ENCODE measurements at places on chromosomes 6 and 20.

DNA sequence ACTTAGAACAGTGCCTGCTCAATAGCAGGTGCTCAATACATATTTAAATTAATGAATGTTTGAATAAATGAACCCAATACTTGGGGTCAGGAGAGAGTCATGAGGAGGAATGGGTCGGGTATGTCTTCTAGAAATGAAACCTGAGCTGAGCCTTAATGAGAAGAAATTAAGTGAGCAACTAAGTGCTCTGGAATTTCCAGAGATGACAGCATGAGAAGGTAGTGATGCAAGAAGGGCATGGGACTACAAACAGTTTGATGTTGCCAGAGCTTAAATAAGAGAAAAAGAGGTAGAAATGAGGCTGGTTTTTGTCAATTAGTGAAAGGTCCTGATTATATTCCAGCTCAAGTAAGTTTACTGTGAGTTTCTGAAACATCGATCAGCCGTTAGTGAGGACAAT lies 82.9 kb downstream of the PDE10A start:
- no peak for DNase-seq

GRCh38 chr20:13029687-13030375 lies 21.1 kb downstream of the SPTLC3 start:
- peak; percentile 3 for DNase-seq

GRCh38 chr6:56914798-56915658 lies 39.9 kb upstream of the BEND6 start:
- DNase-seq, result no peak

DNA sequence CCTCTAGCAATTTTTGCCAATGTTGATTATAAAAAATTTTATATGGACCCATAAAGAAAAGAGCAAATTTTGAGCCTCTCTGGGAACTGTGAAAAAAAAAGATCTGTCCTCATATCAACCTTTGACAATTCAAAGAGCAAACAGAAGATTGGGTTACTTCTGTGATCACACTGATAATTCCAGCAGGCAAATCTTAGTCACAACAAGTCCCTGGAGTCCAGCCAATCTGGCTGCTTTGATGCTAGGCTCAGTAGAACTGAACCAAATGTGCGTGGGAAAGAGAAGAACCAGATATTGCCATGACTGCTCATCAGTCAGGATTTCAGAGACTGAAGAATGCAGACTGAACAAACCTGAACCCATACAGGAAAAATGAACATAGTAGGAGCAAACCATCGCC lies 438.4 kb upstream of the FLRT3 start:
- no peak for DNase-seq

DNA sequence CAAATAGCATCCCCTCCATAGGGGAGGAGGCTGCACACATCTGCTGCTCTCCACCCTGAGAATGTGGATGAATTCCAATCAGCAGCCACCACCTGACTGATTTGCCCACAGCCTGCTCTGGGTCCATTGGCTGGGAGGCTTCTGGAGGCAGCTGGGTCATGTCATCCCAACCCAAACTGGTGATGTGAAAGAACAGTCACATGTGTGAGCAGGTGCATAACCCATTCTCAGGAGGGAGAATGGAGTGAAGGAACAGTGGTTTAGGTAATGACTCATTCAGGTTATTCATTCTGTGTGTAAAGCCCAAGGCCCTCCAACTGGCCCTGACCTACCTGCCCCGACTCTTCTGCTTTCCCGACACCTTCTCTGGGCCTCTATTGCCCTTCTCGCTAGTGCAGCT lies 90.9 kb upstream of the GCM1 start:
- no peak for DNase-seq

DNA sequence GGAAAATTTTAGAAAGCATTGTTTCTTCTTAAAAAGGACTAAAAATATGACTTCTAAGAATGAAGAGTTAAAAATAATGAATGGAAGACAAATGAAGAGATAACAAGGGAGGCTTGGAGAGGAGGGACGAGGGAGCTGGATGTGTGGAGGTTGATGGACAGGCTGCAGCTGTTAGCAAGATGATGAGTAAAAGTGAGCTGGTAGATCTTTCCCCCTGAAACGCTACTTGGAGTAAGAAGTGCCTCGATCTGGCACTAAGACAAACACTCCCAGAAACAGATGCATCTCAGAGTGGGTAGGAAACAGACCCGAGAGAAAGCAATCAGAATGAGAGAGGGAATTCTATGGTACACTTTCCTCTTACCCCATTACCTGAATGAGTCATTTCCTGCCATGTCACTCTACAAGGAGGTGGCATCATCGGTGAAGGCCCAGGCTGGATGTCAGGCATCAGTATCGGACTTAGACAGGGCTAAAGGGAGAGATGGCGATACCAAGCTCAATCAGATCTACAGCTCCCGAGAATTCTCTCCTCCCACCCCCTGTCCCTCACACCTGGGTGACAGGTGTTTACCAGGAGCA lies 154.1 kb upstream of the BMP2 start:
- no peak for DNase-seq

GRCh38 chr6:111767752-111768430 lies 105.4 kb downstream of the FYN start:
- DNase-seq, result no peak

- DNase-seq, result no peak
Measured at GRCh38 chr20:6654513-6655252, 112.8 kb upstream of the BMP2 start.

- no peak for DNase-seq
Measured at GRCh38 chr6:75267461-75267860, 17.1 kb downstream of the TMEM30A start.

DNA sequence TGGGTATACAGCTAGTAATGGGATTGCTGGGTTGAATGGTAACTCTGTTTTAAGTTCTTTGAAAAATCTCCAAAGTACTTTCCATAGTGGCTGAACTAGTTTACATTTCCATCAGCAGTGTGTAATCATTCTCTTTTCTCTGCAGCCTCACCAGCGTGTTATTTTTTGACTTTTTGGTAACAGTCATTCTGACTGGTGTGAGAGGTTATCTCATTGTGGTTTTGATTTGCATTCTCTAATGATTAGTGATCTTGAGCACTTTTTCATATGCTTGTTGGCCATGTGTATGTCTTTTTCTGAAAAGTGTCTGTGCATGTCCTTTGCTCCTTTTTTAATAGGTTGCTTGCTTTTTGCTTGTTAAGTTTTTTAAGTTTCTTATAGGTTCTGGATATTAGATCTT lies 194.2 kb upstream of the PHACTR1 start:
- no peak for DNase-seq

- no peak for DNase-seq
Measured at GRCh38 chr6:149134511-149134933, 183.0 kb upstream of the TAB2 start.

- no peak for DNase-seq
Measured at GRCh38 chr20:56469077-56469449, 636 bp downstream of the RTF2 start.

DNA sequence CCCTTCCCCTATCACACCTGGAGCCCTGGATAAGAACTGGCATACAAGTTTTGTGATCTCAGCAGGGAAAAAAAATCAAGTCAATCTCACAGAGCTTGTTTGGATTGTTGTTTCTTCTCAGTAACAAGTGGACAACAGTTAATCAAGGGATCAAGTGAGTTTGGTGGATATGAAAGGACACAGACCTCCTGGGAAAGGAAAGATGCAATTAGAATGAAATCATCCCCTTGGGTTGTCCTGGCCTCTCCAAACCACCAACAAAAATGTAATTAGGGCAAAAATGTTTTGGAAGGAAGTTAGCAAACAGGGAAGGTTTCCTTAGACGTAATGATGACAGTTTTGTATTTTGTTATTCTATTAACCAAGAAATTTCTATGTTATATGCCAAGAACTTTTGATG lies 99.1 kb upstream of the PRDM1 start:
- DNase-seq, result no peak

- DNase-seq, result no peak
Measured at GRCh38 chr6:5031150-5031549, 27.3 kb upstream of the RPP40 start.

DNA sequence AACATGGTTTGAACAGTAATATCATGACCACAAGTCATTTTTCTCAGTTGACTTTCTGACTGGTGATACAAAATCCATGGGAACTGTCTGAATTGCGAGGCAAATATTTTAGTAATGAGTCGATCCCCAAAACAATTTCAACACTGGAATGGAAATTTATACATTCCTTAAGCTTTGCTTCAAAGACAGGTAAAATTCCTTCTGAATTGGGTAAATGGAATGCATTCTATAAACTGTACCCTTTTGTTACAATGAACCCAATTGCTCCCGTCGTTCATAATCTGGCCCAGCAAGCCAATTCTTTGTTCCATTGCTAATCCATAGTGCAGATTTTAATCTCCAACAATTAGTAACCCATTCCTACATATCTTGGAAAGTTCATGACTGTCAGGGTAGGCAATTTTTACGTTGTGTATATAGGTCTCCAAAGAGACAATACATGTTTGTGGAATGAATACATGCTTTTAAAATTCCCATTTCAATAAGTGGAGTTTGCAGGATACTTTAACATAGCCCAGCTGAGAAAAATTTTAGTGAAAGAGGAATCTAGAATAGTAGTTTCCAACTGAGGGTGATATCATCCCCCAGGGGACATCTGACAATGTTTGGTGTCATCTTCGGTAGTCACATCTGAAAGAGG lies 32.7 kb downstream of the CYP24A1 start:
- no peak for DNase-seq

DNA sequence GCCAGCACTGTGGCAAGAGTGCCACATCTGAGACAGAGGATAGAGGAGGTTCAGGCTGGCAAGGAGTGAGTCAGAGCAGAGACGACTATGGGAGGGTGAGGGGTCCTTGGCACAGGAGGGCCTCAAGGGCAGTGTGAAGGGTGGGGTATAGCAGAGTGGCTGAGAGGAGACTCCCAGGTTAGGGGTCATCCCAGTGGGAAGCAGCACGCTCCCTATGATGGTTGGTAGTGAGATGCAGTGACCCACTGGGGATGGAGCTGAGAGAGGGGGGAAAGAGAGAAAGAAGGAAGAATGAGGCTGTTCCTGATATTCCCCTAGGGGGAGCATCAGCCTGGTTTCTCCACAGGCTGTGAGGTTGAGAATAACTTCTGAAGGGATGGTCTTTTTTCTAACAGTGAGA lies 97.3 kb downstream of the INSM1 start:
- no peak for DNase-seq

DNA sequence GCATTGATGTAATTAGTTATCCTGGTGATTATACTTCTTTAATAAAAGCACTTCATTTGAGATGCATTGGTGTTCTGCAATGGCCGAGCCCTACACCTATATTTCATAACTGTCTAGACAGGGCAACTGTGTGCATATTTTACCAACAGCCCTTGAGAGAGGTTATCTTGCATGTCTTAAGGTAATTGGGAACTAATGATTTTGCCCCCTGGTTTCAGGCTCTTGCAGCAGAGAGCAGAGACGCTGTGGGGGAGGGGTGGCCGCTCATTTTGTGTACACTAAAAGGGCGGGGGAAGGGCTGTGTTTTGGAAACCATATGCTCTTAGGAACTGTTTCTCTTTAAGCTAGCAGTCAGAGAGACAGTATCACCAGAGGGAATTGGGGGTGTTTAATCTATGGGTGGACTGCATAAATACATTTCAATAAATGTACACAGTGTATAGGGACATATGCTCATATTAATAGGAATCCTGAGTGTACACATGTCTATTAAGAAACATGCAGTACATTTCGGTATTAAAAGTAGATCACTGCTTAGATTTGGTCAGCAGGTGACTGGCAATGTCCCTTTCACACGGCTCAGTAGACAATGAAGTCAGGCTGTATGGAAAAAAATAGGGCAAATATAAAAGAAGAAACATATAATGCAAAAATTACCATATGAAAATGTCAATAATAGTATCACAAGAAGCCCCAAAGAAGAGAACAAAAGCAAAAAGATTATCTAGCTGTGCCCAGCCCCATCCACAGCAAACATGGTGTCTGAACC lies 402.9 kb upstream of the CITED2 start:
- DNase-seq, result no peak

- DNase-seq, result no peak
Measured at GRCh38 chr6:159874435-159874834, 16.4 kb upstream of the MAS1 start.

- DNase-seq, result no peak
Measured at GRCh38 chr20:63076421-63076820, 69.7 kb upstream of the BHLHE23 start.

DNA sequence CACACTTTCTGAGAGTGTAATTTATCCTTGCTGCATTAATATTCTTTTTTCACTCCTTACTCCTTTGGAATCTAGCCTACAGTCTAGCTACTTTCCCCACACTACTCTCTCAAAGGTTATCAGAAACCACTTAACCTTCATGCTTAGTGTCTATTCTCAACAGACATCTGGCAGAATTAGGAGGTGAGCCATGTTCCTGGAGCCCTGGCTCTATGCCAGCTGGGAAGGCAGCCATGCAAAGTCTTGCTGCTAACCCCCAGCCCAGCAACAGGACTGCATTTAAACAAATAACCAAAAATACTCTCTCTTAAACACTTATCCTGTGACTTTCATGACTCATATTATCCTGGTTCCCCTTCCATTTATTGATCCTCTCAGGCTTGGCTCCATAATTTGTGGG lies 260.2 kb downstream of the BCKDHB start:
- no peak for DNase-seq

DNA sequence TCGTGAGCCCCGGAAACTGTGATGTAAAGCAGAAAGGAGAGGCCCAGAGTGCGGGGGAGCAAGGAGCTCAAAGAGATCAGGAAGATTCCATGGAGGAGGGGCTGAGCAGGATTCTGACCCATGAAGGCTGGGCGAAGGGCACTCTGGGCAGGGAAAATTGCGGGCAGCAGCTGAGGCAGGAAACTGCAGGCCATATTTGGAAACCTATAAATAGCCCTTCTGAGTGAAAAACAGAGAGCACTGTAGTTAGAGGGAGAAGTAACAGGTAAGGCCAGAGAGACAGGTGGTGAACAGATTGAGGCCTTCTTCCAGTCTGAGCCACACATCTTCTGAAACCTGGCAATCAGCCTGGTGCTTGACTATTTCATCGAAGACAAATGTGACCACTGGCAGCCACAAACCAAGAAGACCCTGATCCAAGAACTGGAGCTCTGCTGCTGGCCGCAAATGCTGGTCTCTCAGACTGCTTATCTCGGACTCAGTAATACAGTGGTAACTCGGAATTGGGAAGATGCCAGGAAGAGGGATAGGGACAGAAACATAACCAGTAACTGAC lies 14.1 kb upstream of the BEND3 start:
- no peak for DNase-seq

- DNase-seq, result no peak
Measured at GRCh38 chr6:144265390-144265789, 19.7 kb upstream of the UTRN start.

DNA sequence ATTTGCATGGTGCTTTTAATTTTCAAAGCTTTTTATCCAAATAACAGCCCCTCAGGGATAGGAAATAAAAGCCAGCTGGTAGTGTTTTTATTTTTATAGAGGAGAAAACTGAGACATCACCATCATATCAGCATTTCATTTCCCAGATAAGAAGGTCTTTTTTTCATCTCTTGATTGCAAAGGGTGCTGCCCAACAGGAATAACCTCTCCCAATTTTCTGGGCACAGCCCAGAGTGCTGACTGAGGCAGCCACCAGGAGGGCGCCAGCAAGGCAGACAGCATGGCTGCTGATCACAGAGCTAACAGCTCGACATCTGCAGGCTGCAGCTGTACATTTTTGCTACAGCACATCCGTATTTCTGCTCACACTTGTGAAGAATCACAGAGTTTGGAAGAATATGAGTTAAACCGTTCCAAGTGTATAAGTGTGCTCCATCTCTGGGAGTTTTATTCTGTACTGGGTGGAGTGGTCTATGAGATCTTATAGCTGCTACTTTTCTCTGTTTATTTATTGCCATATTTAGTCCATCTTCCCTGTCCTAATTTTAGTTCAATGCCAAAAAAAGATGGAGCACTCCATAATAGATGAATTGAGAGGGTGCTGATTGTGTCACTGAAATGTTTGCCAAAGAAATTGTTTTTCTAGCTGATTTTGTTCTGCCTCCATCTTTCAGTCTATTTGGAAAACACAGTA lies 85.5 kb upstream of the C20orf144 start:
- no peak for DNase-seq
